SK-N-DZ (cell line): ENCODE measurements at places on chromosomes 6 and 20.

DNA sequence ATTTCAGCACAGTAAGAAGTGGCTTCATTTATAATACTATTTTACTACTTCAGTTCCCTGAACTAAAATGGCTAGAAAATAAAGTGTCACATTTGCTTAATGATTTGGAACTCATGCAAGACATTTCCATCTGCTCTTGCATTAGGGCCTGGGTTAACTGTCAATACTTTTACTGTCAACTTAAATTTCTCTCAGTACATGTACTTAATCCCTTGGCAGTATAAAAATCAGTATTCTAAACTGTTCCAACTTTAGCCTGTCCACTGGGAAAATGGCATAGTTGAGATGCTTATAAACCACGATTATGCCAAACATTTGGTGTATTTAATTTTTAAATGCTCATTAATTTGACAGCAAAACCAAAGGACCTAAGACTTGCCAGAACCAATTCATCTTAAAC, 154.5 kb downstream of the ASCC3 start:
- DNase-seq, result no peak

GRCh38 chr20:63696306-63696627, 185 bp upstream of the TNFRSF6B start:
- no peak for DNase-seq

- DNase-seq, result no peak
Measured at GRCh38 chr6:86017236-86017635, 374.6 kb upstream of the SYNCRIP start.

DNA sequence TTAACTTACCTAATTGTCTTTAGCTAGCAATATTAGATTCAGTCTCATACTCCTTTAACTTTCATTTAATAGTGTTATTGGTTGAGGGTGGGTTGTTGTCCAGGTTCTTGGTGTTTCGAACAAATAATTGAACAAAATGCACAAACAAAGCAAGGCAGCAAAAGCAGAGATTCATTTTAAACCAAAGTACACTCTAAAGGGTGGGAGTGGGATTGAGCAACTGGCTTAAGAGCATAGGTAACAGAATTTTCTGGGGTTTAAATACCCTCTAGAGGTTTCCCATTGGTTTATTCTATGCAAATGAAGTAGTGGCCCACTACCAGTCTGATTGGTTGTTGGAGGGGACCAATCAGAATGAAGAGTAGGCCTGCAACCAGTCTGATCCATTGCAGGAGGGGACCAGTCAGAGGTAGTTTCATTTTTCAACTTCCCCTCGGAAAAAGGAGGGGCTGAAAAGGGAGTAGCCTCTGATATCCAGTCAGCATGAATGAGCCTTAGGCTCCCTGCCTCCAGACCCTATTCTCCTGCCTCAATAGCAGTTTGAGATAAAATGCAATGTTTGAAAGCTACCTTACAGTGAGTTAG, 26.3 kb upstream of the RAB23 start:
- DNase-seq, result no peak

DNA sequence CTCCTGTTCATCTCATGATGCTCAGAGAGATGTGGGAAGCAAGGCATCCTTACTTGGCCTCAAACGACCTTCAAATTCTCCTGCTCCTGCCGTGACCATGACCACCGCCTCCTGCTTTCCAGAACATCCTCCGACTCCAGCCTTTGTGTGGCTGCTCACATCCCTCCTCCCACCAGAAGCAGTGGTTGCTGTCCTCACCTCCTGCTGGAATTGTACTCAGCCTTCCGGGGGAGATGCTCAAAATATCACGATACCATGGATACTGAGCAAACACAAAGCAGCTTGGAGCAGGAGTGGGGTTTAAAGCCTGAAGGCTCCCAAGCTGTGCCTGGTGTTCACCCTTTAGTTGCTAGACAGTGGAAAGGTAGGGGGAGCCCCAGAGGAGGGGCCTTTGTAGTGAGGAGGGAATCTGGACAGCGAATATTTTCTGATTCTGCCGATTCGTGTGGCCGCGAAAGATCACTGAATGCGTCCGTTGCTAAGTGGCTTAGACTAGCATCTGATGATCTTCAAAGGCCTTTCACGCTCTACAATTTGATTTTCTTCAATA, 9.3 kb upstream of the DUSP22 start:
- DNase-seq, result no peak

DNA sequence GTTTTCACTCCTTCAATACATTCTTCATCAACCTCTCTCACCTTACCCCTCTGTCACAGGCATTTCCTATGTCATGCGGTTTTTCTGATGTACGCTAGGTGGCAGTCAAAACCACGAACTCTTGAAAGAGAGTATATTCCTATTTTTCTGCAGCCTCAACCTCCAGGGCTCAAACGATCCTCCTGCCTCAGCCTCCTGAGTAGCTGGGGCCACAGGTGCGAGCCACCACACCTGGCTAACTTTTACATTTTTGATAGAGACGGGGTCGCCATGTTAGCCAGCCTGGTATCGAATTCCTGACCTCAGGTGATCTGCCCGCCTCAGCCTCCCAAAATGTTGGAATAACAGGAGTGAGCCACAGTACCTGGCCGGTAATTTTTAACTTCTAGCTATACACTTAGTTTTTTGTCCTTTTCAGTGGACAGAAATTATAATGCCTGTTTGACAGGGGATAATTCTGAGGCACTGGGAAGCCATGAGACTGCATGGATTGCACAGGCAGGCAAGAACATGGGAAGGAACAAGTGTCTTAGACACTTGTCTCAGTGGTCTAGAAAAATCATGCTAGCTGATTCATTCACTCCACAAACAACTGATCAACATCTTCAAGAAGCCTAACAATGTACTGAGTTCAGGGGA, 22.5 kb upstream of the HFE start:
- peak; percentile 52 for DNase-seq

GRCh38 chr6:105459864-105460263, 57.0 kb upstream of the PREP start:
- DNase-seq, result no peak

DNA sequence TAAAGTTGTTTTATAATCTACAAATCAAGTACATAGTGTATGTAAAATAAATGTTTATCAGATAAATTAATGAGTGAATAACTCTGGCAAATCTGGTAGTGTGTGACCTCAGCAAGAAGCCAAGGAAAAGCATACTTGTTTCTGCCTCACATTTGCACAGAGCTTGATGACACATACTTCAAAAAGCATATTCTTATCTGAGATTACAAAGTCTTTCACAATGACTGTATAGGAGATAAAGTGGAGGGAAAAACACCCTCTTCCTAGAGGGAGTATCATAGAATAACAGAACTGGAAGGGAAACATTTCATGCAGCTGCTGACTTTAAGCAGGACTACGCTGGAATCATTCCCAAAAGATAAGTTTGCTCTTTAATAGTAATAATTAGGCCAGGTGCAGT, 28.1 kb upstream of the AKAP7 start:
- DNase-seq, result no peak

- no peak for DNase-seq
Measured at GRCh38 chr6:150735341-150735851, 130.1 kb upstream of the MTHFD1L start.

DNA sequence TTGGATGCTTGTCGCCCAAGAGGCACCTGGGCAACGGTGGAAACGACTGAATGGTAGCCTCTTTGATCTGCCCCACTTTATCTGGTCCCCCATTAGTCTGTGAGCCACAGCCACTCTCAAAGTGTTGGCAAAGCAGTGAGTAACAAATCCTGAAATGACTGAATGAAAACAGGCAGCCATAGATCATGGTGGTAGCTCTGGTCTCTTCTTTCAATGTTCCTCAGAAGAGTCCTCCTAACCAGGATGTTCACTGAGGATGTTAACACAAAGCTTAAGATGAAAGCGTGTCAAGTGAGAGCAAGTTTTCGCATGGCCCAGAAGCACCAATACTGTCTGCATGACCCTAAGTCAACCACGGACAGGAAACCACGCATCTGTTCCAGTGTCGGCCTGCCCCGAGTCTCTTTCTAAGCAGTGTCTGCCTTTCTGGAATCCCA, 107.3 kb downstream of the IRF4 start:
- no peak for DNase-seq

DNA sequence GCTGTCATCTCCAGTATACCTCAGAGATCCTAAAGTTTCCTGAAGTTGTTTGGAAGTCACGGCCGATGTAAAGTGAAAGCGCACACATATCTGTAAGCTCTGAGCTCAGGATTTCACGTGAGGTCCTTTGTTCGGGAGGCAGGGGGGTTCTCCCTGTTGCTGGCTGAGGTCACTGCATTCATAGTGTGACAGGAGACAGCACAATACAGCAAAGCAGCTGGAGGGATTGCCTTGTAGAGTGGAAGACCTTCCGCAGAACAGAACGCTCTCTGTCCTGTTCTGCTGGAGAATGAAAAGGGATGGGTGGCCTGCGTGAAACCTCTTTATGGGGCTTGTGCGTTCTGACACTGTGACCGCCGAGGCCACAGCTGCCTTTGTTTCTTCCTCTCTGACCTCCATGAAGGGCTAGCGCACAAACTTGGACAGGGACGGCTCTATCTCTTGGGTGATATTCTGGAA, 13.4 kb upstream of the SERPINB1 start:
- no peak for DNase-seq

DNA sequence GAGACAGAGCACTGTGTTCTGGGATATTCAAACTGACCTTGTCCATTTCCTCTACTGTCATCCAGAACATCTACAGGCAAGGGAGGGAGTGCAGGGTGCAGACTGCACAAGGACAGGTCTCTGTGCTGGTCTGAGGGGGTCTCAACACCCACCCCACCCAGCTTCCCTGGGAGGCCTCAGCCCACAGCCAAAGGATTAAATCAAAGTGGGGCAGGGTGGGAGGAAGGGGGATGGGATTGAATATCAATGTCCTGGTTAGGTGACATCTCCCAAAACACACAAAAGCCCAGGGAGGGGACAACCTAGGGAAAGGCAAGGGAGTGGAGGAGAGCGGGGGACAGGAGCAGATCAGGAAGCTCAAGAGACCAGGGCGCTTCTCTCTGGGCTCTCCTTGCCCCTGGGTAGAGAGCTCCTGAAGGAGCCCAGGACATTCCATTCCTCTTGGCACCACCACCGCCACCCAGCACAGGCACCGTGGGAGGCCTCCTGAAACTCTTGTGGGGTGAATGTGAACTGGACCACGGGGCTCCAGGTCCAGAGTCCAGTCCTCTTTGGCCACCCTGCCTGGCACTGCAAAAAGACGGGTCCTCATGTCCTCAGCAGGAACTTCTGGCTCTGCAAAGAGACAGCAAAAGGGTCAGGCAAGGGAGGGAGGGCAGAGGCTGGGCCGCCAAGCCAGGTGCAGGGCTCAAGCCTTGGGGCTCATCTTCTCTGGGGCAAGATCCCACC, 73.9 kb downstream of the JPH2 start:
- no peak for DNase-seq

DNA sequence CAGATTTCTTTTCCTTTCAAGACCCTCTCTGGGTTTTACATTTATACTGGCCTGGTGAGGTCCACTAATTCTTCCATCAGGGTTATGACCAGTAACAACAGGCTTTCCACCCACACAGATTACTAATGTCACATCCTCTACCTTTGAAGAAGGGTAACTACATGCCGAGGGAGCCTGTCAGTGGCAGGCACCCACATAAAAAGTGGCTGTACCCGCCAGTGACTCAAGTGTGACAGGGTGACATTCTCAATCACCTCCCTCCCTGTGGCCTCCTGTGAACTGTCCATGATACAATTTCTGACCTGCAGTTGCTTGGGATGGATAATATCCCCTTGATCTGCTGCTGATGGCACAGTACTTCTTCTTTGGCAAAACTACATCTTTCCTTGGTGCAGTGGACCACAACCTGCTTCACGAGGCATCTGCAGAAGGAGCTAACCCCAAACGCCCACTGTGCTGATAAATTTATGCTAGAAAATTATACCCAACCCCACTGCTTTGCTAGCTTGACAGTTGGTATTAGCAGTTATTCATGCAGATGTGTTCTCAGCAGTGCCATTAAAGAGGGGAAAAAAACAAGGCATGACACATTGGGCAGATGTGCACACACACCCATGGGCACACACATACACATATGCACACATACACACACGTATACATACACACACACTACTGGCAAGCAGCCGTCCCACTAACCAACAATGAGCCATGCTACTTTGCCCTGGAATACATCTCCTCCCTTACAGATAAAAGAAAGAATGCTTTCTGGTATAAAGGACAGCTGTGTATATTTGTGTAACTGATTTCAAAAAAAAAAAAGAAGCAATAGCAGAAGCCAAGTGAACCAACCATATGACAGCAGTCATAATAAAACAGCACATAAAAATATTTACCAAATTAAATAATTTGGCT, 20.8 kb downstream of the GFOD1 start:
- no peak for DNase-seq

- DNase-seq, result no peak
Measured at GRCh38 chr6:105982761-105983540, 103.2 kb upstream of the PRDM1 start.

GRCh38 chr6:101224751-101225150, 168.8 kb upstream of the GRIK2 start:
- no peak for DNase-seq

DNA sequence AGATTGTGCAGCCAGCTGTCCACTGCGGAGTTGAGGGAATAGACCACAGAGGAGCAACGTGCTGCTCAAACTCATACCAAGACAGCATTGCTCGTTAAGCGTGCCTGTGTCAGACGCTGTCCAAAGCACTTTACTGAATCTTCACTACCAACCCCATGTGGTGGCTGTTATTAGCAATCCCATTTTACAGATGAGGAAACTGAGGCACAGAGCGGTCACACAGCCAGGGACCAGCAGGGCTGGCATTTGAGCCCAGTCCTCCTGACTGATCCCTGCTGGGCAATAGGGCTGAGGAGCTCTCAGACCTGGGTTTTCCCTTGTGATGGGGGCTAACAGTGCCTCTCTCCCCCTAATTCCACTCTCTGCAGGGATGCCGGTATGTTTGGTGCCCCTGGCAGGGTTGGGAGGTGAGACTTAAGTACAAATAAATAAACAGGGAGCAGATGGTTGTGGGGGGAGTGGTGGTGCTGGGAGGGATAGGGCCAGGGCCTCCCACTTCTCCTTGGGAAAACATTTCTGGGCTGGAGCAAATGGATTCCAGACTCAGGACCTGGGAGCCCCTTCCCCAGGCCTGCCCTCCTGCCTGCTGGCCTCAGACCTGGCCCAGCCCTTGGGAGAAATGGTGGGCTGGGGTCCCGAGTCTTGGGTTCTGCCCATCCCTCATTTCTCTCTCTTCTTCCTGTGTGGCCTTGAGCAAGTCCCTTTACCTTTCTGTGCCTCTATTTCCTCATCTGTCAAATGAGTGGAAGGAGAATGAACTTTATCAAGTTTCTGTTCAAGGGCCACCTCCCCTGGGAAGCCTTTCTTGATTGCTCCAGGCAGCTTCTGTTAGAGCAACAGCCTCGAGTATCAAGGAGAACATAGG, 17.7 kb downstream of the SRXN1 start:
- no peak for DNase-seq

DNA sequence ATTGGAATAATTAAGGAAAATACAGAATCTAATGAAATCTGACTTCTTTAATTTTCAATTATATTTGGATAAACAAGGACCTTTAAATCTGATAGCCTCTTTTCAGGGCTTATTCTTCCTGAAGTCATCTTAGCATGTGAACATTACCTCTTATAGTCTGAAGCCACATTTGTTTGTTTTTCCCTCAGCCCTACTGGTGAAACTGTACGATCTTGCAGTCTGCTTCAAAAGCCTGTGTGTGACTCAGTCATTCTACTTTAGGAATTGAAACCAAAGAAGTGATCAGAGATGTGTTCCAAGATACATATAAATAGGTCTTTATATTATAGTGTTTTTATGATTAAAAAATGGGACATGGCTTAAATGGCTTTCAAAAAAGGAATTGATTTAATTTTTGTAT, 67.5 kb downstream of the MACROD2 start:
- no peak for DNase-seq

GRCh38 chr6:110544472-110544871, 68.1 kb upstream of the SLC22A16 start:
- DNase-seq, result no peak
